ENCODE measurements at places on chromosomes 2 and 18.

DNA sequence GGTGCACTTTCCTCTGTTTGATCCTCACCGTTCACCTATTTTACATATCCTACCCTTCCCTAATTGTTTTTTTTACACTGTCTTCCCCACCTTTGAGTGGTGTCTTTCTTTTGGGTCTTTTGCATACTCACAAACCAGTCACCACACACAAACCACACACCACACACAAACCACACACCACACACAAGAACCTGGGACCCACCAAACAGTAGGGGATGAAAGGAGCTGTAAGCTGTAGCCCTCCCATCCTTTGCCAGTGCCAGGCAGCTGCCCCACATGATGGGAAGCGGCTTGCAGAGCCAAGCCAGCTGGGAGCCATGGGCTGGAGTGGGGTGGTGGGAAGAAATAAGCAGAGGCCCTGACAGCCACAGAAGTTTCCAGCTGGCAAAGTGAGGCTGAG, 38.9 kb upstream of the MSH6 start:
- no peak for DNase-seq

DNA sequence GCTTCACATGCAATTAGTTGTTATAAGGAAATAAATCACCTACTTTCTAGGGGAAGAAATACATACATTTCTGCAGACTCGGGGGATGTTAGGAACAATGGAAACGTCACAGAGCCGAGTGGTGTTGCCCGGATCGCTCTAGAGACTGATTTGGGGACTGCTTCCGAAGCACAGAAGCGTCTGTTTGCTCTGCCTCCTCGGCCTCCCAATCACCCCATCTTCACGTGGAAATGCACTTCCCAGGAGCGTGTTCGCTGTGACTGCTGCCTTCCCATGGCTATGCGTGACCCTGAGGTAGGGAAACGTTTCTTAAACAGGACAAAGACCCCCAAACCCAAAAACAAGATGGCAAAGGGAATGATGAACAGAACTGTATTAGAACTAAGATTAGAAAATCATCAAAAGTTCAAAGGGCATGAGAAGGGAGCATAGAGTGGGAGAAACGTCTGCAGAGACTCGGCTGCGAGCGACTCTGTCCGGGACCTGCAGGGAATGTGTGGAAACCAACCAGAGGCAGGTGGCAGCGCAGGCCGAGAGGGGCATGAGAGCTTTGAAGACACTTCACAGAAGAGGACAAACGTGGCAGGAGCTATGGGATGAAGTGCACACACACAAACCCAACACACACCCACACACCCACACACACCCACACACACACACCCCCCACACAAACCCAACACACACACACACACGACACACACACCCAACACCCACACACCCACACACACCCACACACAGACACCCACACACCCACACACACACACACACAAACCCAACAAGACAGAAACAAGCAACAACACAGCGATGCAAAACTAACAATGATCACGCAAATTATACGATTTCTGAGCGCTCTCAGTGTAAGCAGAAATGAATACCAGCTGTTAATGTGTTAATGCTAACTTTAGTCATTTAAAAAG, 41.3 kb downstream of the RTP5 start:
- no peak for DNase-seq

GRCh38 chr18:57780706-57781347, 22.3 kb downstream of the ATP8B1 start:
- DNase-seq: no peak

- no peak for DNase-seq
These were observed 10.3 kb upstream of the FZD7 start for GRCh38 chr2:202023198-202023903.

DNA sequence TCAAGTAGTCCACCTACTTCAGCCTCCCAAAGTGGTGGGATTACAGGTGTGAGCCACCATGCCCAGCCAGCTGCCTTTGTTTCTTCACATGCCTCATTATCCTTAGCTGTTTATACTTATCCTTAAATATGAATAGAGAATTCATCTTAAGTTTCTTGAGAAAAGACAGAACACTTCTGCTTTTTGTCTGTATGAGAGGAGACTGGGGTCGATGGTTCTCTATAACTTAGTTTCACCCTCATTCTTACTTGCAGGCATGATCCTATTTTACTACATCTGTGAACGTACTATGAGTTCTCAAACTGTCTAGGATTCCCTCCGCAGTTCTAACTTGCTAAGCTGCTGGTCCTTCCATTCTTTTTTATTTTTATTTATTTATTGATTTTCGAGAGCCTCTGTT, 20.4 kb downstream of the PPM1B start:
- DNase-seq: no peak

DNA sequence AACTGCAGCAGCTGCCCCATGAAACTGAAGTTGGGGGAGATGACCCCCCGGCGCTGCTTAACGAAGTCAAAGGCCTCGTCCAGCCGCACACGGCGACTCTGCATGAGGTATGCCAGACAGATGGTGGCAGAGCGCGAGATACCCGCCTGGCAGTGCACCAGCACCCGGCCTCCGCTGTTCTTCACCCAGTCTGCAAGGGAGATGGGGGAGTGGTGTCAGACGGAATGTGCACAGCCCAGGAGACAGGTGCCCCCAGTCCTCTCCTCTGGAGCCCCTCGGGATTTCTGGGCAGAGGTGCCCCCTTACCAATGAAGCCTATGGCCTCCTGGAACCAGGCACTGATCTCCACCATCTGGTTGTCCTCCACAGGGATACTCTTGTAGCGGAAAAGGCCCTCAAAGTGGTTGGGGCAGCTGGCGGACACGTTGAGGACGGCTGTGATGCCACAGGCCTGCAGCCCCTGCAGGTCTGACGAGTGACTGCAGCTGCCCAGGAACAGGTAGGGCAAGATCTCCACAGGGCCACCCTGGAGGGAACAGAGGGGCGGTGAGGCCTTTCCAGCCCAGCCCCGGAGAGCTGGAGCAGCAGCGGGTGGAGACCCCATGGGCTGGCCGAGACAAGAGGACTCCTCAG, 1.3 kb downstream of the DUSP2 start:
- DNase-seq: peak; percentile 41

DNA sequence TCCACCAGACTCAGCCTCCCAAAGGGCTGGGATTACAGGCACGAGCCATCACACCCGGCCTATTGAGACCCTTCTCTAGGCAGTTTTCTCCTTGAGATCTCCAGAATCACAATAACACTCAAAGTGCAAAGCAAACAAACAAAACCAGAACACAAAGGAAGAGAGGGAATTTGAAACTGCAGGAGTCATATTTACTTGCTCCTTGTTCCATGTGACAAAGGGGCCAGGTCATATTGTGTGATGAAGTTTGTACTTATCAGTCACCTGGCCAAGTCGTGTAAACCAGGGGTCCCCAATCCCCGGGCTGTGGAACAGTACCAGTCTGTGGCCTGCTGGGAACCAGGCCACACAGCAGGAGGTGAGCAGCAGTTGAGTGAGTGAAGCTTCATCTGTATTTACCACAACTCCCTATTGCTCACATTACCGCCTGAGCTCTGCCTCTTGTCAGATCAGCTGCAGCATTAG, 26.5 kb downstream of the SCYGR8 start:
- no peak for DNase-seq

DNA sequence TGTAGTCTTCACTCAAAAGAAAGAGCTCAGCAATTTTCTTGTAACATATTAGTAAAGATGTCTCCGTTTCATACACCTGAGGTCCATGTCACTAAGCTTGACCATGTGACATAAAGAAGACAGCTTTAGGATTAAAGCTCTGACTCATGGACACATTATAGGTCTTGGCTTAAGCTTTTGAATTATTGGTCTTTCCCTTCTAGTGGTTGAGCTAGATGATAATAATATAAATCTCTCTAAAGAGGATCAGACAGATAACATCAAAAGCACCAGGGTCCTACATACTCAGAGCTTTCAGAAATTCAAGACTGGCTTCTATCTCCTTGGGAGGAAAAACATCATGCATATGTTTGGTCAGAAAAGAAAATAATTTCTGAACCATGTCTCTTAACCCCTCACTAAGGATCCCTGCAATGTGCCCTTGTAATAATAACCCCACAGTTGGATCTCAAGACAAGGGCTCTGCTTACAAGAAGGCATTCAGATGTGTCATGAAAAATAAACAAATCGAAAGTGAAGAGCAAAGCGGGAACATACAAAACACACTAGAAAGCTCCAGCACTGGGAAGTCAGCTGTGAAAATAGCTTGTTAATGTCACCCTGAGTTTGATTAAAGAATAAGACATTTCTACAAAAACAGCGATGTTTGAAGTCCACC, 174.5 kb downstream of the PID1 start:
- DNase-seq: no peak

DNA sequence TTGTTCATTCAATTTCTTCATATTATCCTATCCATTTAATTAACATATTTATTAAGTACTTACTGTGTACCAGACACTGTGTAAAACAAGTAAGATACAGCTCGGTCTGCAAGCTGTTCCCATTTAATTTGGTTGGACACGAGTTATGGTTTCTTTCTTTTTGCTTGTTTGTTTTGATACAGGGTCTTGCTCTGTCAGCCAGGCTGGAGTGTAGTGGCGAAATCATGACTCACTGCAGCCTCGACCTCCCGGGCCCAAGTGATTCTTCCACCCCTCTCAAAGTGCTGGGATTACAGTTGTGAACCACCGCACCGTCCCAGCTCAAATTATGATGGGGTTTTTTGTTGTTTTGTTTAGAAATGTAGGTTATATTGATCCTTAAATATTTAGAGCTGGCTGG, 9.0 kb downstream of the CYBRD1 start:
- DNase-seq: no peak

GRCh38 chr2:173033084-173033483, 42.6 kb upstream of the MAP3K20 start:
- DNase-seq: no peak

GRCh38 chr2:142180820-142181533, 50.2 kb upstream of the LRP1B start:
- no peak for DNase-seq

GRCh38 chr2:207123335-207123744, 42.4 kb downstream of the KLF7 start:
- no peak for DNase-seq

GRCh38 chr2:145302886-145303285, 783.0 kb upstream of the ZEB2 start:
- DNase-seq: no peak

DNA sequence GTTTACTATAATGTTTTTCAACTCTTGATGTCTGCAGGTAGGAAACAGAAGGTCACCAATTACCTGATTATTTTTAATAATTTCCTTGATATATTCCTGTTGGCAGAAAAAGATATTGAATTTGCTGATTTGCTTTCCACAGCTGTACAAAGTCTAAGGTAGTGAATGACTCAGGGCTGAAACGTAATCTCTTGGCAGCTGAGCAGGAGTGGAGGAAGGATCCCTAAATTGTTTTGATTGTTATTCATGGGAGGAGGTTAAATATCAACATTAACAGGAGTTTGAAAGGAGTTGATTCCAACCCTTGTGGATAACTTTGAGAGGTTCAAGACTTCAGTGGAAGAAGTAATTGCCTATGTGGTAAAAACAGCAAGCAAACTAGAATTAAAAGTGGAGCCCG, 345.2 kb upstream of the SLC8A1 start:
- DNase-seq: no peak

GRCh38 chr2:210224941-210225672, at the start of gene ACADL:
ACADL (minus strand) TSS chr2:210225447; CDS start chr2:210225263, 184 bp downstream.
- DNase-seq: peak; percentile 73

GRCh38 chr2:120437604-120438000, 91.7 kb downstream of the INHBB start:
- DNase-seq: no peak

DNA sequence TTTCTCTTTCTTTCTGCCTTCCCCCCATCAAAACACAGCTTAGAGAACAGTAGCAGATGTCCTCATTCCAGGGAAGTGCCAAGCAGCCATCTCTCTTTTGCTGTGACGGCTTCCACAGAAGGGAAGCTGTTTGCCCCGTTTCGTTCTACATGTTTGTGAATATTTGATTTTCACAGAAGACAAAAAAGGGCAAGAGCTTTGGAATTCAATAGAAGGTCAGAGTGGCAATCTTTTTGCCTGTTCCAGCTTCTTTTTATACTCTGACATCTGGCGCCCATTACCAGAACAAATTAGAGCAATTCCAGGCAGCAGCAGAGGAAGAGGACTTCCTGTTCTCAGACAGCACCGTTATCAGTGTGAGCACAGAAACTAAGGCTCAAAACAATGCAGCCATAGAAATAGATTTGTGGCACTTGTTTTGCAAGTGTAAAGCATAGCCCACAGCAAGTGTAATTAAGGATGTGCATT, 79.0 kb upstream of the CDH19 start:
- no peak for DNase-seq

DNA sequence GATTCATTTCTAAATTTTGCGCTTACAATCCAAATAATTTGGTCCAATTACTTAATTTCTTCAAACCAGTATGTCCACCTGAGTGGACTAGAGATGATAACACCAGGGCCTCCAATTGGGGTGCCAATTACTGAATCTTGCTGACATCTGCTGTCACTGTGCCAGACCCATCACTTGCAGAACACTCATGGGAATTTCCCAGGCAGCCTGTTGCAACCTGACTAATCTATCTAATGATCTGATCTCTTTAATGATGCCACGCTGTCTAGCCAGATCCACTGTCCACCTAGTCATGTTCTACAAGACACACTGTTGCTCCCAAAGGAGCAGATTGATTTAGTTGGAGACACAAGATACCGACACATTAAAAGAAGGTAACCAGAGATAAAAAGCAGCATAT, 11.8 kb upstream of the LRP1B start:
- no peak for DNase-seq

GRCh38 chr2:169001116-169001815, 29.9 kb downstream of the ABCB11 start:
- no peak for DNase-seq

DNA sequence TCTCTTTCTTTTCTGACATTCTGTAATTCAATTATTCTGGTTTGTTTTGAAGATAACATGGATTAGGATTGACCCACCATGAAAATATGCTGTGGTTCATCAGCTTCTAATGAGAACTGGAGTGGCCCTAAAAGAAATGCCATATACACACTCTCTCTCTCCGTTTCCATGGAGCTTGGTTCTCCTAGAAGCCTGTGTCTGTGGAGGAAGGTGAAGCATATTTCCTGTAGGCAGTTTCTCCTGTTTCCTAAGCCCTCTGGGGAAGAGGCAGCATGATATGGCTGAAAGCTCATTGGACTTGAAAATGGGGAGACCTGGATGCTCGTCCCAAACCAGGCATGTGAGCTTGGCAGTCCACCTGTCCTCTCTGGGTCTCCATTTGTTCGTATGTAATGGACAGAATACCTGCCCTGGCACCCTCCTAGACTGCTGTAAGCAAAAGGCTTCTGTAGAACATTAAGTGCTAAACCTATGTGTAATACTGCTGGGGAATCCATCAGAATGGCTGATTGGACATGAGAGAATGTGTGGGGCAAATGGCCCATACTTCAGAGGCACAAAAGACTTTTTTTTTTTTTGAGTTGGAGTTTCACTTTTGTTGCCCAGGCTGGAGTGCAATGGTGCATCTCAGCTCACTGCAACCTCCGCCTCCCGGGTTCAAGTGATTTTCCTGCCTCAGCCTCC, 75.3 kb upstream of the PPP1CB start:
- DNase-seq: no peak

Measured in left forelimb (tissue), 1 donor.